Activated CD4-positive, alpha-beta T cell treated with anti-CD3 and anti-CD28 coated beads, Interleukin-2, amount 10 ng/mL, durations not matched to agents 7 days and 5 days (primary cell): ENCODE measurements at places on chromosomes 16 and 17.

DNA sequence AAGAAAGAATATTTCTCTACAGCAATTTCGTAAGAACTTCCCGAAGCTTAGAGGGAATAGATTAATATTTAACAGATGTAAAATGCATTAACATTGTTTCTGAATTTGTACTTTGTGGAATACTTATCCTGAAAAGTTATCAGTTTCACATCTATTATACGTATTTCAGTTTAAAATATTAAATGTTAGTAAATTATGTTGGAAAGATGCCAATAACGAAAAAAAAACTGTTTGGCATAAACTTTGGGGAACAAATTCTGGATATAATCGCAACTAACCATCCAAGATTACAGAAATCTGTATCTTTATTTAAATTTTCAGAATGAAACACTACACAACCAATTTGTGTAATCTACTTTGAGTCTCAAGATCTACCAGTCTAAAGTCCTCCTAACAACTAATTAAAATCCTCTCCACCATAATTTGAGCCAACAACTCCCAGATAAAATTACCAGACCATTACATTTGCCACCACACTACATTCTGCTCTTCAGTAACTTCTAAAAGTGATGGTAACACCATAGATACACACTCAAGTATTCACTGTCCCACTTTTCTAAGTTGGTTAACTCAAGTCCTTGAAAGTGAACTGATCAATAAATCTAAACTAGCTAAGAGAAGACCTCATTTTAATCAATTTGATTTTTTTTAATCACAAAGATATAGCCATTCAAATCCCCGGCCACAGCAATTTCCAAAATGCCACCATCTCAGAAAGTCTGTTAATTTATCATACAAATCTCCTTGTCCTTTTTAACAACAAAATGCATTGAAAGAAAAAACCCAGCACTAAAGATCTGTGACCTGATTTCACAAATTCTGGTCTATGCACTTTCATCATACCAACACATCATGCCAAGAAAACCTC, 2.0 kb downstream of the SIAH1 start:
- peak overlapping the region; percentile 99 for H3K4me3 ChIP-seq
- no peaks in the 10 kb centered on the region for H3K27me3 ChIP-seq
- peaks cover 5% of the 10 kb centered on the region for H3K36me3 ChIP-seq
- DNase-seq, result no peak

GRCh38 chr16:14472357-14472756, 157.7 kb downstream of the PARN start:
- DNase-seq, result no peak
- H3K27ac ChIP-seq, result no peak overlapping the region
- H3K27me3 ChIP-seq, result no peaks in the 10 kb centered on the region
- H3K4me1 ChIP-seq, result no peaks in the 10 kb centered on the region
- H3K36me3 ChIP-seq, result peaks cover 7% of the 10 kb centered on the region
- no peak overlapping the region for H3K4me3 ChIP-seq

DNA sequence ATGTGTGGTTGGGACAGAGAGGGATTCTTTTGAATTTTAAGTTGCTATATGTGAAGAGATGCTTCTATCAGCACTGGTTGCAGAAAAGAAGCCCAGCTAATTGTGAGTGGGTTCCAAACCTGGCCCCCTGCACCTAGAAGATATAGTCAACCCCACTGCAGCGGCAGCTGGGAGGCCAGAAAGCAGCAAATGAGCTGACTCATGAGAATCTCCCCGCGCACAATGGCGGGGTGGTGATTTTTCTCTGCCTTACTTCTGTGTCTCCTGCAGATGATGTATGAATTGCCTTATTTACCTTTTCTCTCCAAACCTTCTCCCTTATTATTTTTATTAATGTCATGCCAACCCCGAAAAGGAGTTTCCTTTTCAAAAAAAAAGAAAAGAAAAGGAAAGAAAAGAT, 89.7 kb downstream of the MAF start:
- DNase-seq, result no peak
- no peaks in the 10 kb centered on the region for H3K27me3 ChIP-seq
- H3K4me3 ChIP-seq, result no peak overlapping the region
- H3K27ac ChIP-seq, result no peak overlapping the region

- H3K27ac ChIP-seq, result no peak overlapping the region
- H3K4me3 ChIP-seq, result no peak overlapping the region
- no peaks in the 10 kb centered on the region for H3K36me3 ChIP-seq
These were observed 21.1 kb downstream of the C17orf75 start for GRCh38 chr17:32320847-32321246.
